ENCODE measurements at places on chromosomes 1 and 21.

DNA sequence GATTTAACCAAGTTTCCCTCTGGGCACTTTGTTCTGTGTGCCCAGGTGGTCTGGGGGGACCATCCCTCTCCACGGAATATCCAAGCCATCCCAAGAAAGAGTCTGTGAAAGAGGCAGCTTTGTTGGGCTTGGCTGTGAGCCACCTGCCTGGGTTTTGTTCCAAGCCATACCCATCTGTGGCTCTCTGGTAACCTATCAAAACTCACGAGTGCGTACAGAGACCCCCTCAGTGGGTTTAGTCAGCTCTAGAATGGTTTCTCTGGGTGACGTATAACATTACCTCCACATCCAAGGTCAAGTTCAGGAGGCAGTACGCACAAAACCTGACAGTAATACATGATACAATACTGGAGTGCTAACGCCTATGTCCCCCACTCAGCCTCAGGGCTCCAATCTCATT lies 54.2 kb downstream of the DNTTIP2 start:
- no peak for DNase-seq

DNA sequence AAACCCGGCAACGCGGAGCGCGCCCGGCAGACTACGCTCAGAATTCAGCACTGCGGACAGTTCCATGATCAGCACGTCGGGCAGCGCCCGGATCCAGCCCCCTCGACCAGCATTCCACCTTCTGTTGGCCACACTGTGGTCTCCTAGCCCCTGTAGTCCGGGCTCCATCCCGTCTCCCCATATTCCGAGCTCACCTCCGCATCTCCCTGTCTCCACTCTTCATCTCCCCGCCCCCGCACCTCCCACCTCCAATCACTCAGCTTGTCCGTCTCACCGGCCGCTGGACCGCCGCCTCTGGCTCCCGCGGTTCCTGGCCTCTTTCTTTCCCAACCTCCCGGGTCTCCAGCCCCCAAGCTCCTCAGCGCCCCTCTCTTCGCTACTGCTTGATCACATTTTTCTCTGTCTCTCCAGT lies 500 bp downstream of the EPHA10 start:
- no peak for DNase-seq

GRCh38 chr1:205369701-205370123 lies 13.0 kb upstream of the KLHDC8A start:
- no peak for DNase-seq

DNA sequence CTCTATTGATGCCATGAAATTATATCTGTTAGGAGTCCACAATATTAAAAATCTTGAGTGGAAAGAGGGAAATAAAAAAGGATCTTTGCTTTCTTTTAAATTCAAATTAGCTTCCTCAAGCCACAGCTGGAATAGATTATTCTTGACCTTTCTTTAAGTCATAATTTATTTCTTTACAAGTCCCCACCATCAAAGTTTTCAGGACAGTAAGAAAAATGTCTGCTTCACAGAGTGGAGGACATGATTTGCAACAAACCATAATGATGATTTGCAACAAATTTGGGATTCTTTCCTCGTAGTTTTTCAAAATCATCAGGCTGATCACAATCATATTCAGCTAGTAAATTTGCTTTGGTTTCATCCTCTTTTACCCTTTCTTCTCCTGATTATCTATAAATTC lies 301.8 kb upstream of the NRIP1 start:
- DNase-seq = no peak

- no peak for DNase-seq
These were observed 21.1 kb upstream of the AJAP1 start for GRCh38 chr1:4633346-4633745.

GRCh38 chr21:35775778-35776544 lies 284.4 kb downstream of the SETD4 start:
- no peak for DNase-seq

DNA sequence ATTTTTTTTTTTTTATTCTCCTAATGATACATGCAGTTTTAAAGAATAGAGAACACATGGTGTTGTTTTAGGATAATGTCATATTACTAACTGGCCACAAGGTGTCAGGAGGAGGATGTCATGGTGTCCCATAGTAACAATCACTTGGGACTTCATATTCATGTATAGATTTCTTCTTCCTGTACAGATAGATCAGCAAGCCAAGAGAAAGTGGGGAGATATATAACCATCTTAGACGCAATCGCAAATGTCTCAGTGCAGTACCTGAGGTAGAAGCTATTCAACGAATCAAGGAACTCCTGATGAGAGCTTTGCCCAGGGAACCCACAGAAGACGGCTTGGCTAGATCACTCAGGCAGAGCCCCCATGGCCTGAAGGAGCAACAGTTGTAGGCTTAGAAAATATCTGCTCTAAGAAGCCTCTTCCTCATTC lies 12.3 kb downstream of the OR2T11 start:
- no peak for DNase-seq

- no peak for DNase-seq
These were observed 1.3 kb downstream of the RIT1 start for GRCh38 chr1:155909894-155910293.

DNA sequence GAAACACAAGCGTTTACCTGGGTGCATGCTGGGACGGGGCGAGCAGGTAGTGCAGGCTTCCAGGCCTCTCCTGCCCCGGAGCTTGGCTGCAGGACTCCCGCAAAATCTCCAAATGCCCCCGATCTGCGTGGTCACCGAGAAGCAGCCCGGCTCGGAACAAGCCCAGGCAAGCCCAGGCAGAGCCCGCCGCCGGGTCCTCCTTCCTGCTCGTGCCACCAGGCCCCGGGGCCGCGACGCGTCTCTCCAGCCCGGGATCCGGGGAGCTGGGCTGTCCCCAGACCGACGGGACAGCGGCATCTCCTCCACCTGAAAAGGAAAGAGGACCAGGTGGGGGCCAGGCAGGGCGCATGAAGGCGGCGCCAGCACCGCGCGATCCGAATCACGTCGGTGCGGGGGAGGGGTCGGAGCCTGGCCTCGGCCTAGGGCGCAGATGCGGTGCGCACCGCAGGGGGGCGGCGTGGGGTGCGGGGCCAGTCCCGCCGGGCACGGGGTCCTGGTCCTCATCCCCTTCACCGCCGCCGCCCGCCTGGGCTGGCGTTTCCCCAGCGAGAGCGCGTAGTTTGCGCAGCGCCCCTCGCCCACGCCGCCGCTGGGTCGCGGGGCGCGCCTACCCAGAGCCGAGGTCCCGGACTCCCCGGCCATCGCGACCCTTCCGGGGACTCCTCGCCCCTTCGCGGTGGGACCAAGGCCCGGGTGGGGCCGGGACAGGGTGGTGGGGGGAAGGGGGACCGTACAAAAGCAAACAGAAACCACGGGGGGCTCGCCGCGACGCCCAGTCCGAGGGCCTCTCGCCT lies 52.4 kb upstream of the H6PD start:
- DNase-seq = no peak

DNA sequence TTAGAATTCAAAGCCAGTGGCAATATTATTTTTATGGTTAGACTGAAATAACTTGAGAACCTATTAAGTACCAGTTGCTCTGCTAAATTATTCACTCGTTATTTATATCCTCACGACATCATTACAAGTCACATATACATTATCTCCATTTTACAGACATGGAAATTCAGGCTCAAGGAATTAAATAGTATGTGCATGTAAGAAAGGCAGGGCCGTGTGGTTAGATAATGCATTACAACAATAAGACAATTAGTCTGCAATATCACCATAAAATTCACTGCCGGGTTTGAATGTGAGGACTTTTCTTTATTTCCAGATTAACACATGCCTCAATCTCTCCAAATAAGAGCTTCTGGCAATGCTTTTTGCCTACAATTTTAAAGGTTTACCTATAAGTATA lies 523.4 kb downstream of the PTBP2 start:
- DNase-seq = no peak
